Activated T-helper 1 cell treated with Interleukin-2 at 50 U/mL for 16 hours (primary cell): ENCODE measurements at places on chromosomes 4 and X.

GRCh38 chrX:54926978-54927377, 6.4 kb downstream of the TRO start:
- DNase-seq = no peak

DNA sequence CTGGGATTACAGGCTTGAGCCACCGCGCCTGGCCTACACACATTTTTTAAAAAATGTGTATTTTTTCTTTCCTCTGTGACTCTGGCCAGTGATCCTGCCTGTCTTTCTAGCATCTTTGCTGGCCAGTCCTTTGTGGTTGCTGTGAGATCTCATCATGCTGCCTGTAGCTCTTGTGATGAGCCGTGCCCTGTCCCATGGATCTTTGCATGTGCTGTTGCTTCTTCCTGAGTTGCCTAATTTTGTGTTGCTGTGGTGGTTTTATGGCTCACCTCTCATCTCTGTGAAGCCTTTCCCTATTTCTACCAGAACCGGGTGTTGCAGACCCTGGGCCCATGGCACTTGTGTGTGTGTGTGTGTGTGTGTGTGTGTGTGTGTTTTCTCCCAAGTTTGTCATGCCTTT, 8.3 kb downstream of the NSD2 start:
- DNase-seq = no peak

GRCh38 chr4:172660251-172660650, 508.4 kb upstream of the GALNT7 start:
- no peak for DNase-seq

DNA sequence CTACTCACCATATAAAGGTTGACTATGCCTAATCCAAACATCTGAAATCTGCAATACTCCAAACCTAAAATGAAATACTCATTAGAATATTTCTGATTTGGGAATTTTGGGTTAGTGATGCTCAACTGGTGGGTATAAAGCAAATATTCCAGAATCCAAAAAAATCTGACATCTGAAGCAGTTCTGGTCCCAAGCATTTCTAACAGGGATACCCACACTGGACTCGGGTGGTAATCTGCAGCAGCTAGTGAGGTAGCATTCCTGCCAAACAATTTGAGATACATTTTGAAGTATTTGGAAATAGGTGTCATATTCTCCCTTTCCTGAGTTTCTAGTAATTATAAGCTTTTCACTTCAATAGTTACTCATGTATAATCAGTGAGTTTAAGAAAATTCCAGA, 49.6 kb upstream of the RPA4 start:
- no peak for DNase-seq

DNA sequence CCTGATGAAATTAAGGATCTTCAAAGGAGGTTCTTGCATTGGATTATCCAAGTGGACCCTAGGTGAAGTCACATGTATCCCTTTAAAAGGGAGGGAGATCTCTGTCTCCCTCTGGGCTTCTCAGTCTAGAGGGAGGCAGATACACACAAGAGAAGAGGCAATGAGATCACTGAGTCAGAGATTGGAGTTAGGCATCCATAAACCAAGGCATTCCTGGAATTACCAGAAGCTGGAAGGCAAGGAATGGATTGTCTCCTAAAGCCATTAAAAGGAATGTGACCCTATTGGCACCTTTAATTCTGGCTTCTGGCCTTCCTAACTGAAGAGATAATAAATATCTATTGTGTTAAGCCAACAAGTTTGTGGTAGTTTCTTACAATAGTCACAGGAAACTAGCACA, 383.2 kb downstream of the PACRGL start:
- DNase-seq = no peak

DNA sequence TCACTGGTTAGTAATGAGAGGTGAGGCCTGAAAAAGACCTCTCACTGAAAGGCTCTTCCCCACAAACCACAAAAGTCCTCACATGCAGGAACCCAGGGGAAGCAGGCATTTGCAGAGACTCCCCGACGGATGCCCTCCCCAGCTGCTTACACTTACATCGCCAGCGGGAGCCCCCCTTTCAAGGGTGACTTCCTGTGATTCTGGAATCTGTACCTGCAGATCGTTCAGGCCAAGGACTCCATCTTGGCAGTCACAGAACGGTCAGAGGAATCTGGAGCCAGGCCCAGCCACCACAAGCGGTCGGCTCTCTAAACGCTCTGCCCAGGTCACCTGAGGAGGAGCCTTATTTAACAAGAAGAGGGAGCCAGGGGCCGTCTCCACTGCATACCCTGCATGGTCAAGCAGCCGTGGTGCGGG, 71.3 kb upstream of the STS start:
- no peak for DNase-seq

DNA sequence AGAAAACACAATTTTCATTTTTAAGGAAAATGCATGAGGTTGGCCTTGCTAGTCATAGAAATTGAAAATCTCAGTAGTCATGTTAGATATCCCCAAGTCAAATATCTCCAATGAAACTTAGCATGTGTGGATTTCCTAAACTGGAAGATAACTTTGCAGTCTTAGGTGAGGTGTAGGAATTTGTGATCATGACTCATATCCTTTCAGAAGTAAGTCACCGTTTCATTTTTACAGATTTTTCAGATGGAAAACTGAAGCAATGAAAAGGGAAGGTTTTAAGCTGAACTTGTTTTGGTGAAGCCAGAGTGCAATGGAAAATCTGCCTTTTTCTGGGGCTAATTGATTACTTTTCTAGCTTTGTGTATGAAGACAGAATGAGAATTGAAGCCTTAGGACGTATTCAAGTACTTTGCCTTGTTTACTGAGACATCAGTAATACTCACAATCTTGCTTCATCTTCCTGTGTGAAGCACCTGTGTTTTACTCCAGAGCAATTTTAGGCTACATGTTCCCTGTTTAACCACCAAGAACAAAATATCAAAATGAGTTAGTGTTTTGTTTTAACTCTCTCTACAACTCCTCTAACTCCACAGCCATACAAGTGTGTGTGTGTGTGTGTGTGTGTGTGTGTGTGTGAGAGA, 1662.8 kb upstream of the ADGRL3 start:
- no peak for DNase-seq

GRCh38 chr4:148376151-148376550, 66.1 kb downstream of the NR3C2 start:
- DNase-seq = peak; percentile 14

GRCh38 chrX:119618439-119618838, 12.2 kb upstream of the NKRF start:
- no peak for DNase-seq

DNA sequence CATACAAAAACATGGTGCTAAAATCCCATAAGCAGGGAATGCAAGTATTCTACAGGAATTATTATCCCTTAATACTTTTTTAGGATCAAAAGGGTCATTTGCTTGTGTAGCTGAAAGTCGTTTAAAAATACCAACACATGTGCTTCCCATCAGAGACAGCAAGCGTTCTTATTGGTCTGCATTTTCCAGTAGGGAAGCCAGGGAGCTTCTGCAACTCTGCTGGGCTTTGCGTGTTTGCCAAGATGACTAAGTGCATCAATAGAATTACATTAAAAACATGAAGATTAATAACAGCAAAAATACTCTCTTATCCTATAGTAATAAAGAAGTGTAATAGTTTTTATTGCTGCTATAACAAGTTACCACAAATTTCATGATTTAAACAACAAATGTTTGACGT, 111.2 kb downstream of the QDPR start:
- no peak for DNase-seq

DNA sequence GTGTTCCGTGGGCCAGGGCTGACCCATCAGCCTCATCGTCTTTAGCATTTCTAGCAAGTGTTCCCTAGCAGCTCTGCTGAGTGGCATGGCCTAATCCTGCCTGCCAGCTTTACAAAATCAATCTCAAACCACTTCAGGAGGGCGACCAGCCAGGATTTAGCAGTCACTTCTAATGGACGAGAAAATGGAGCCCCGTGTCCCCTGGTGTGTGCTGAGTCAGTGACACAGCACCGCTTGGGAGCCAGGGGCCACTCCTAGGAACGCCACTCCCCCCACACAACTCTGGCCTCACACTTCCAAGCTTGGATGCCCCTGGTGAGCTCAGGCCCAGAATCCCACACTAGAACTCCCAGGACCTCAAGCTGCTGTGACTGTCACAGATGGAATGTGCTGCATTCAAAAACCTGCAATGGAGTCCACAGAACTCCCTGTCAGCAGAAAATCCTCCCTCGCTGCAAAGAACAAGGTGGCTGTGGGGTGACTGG, 311.2 kb upstream of the GATB start:
- DNase-seq = no peak

GRCh38 chr4:185637163-185637875, 102.0 kb upstream of the PDLIM3 start:
- no peak for DNase-seq

DNA sequence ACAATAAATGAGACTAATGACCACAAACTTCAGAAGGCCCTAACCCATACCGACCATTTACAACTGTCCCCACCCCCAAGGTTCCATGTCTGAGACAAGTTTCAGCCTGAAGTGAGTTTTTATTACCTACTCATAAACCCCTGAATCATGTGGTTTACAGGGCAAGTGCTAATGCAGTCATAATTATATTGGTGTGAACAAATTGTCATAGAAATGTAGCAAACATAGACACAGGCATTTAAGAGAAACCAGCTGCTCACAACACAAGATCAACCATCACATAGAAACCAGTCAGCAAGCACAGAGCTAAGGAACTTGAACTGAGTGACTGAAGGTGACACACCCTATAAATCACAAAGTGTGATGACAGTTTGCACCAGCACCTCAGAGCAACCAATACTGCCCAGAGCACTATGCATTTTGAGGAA, 173.8 kb upstream of the MID1 start:
- no peak for DNase-seq

GRCh38 chr4:141309874-141310273, 89.2 kb downstream of the ZNF330 start:
- DNase-seq = no peak

- no peak for DNase-seq
Observed at GRCh38 chrX:42577936-42578470, 200.0 kb downstream of the PPP1R2C start.

DNA sequence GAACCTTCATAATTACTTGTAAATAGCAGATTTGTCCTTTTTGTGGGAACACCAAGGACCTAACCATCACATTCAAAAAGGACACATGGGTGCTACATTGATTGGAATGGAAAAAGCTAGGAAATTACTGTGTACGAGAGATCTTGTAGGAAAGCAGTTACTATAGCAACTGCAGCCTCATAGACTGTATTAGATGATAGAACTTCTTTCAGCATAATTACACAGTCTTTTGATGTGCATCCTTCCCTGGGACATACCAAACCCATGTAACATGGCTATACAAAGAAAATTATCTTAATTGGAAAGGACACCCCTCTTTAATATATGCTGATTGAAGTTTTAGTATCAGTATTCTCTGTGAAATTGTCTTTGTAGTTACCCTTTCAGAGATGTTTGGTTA, 130.7 kb upstream of the CTSO start:
- no peak for DNase-seq

DNA sequence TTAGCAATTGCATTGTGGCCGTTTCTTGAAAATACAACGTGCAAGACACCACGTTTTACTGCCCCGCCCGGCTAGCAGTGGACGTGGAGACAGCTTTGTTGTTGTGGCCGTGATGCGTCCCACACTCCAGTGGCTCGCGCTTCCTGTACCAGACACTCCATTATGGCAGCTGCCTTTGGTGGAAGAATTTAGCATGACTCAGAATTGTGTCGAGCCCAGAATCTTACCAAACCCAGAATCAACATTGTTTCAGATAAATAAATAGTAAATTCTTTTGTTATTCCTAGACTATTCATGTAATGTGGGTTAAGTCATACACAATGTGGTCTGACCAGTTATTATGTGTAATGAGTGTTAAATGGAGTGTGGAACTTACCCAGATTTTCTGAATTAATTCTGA, 25.3 kb upstream of the S100P start:
- DNase-seq = no peak

DNA sequence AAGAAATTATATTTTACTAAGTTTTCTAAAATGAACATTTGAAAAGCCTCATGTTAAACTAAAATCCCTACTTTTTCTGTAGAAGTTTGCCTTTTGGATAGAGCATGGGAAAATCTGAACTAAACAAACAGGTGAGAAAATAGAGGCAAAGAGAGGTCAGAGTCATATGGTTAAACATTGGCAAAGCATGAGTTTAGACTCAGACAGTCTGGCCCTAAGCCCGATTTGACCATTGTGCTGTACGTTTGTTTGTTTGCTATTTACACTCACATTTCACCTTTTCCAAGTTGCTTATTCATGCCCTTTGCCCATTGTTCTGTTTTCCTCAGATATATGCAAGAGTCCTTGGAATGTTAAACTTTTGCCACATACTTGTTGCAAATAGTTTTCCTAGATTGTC, 85.4 kb downstream of the TIGD2 start:
- DNase-seq = no peak

GRCh38 chrX:56795309-56795868, 66.3 kb downstream of the NBDY start:
- DNase-seq = no peak

GRCh38 chr4:79983431-79983830, 89.6 kb downstream of the ANTXR2 start:
- no peak for DNase-seq

GRCh38 chr4:10034136-10034535, 12.8 kb upstream of the SLC2A9 start:
- no peak for DNase-seq

DNA sequence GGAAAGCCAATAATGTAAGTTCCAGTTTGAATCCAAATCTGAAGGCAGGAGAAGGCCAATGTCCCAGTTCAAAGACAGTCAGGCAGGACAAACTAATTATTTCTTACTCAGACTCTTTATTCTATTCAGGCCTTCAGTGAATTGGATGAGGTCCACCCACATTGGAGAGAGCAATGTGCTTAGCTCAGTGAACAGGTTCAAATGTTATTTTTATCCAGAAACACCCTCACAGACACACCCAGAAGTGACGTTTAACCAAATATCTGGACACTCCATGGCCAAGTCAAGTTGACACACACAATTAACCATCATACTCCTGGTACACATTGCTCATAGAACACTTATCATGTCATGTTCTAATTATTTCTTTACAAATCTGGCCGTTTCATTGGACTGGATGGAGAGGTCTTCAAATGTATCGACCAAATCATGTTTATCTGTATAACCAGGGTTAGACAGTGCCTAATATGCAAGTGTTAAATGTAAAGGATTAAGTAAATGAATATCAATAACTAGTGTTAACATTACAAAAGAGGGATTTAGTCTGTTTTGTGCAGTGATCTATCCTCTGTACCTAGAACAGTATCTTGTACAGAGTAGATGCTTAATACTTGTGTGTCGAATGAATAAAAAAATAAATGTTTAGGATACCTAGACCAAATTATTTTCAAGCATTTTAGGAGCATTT, 27.1 kb upstream of the XK start:
- no peak for DNase-seq
